ENCODE measurements at places on chromosomes 12 and 14.

GRCh38 chr12:5439371-5439771 is 7.5 kb downstream of the NTF3 start:
- no peak for DNase-seq

GRCh38 chr12:59119676-59120075 is 199.4 kb upstream of the LRIG3 start:
- DNase-seq, result no peak

DNA sequence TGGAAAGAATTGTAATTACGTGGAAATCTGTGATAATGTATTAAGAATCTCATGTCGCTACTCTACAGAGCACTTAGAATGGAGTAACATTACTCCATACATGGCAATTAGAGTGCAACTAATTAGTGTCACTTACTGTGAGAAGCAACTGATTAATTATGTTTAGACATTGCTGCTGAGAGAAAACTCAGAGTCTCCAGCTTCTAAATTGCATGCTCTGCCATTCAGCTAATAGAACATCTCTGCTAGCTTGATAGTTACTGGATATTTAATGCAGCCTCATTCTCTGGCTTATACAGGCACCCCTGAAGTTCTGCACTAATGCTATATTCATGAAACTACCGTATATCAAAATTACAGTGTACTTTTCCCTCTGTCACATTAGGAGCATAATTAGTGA is 338.4 kb downstream of the ADAMTS20 start:
- DNase-seq, result no peak

- DNase-seq, result no peak
These were observed 2.4 kb downstream of the FICD start for GRCh38 chr12:108517288-108518100.

GRCh38 chr12:64739778-64740177 is 19.4 kb downstream of the GNS start:
- DNase-seq, result no peak

- DNase-seq, result peak; percentile 33
These were observed 28.2 kb downstream of the WBP11 start for GRCh38 chr12:14774906-14775635.

- DNase-seq, result no peak
These were observed 51.2 kb upstream of the RTRAF start for GRCh38 chr14:51938137-51938536.

DNA sequence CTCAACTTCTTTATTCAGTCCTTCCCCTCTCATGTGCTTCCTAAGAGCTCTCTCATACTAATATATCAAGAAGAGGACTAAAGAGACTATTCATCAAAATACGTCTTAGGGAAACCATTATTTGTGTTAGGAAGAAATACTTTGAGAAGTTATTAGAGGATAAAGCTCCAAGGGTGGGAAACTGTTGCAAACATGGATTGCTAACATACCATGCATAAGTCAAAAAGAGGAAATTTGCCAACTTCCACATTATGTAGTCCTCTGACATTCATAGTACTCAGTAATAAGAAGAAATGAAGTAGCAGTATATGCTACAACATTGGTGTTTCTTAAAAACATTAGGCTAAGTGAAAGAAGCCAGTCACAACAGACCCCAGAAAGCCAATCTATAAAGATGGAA is 128.8 kb upstream of the CLEC14A start:
- no peak for DNase-seq

DNA sequence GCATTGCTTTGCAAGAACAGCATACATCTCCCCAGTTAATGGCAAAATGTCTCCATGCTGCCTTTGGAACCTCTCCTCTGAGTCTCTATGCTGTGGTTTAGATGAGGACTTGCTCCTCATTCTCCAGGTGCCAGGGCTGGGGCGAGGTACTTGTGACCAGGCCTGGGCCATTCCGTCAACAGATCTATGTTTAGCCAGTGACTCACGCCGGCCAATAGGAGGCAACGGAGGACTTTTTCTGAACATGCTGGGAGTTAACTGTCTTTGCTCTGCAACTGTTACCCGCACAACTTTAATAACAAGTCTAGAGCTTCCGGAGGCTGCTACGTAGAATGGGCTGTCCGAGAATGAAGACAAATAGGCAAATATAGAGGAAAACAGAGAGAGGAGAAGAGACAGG is 214.2 kb downstream of the GLT1D1 start:
- DNase-seq, result no peak

DNA sequence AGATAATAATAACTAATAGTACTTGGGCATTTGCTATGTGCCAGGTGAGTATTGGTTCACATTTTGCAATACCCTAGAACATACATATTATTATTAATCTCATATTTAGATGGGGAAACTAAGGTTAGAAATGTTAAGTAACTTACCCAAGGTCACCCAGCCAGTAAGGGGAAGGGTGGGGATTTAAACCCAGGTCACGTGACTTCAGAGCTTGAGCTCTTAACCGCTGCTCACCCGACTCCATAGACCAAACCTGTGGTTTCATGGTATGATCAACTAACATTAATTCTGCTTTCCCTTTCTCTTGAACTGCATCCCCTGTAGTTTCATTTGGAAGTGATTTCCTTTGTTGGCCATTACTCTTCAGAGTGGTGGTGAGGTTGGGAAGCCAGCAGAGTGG is 242.3 kb downstream of the NRXN3 start:
- no peak for DNase-seq

DNA sequence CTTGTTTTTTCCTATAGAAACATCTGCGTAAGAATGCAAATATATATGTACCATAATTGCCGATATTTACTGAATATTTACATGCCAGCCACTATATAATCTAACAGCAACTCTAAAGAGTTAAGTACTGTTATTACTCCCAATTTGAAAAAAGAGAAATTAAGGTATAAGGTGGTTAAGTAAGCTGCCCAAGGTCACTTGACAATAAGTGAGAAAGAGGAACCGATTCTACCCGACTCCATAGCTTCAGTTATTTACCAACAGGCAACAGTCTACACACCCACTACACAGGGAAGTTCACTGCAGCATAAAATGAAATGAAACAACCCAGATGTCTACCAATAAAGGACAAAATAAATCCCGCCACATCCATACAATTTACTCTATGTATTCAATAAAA is 1.1 kb downstream of the MIS18BP1 start:
- no peak for DNase-seq

GRCh38 chr12:118472940-118473339 is 96.6 kb downstream of the SUDS3 start:
- no peak for DNase-seq

- DNase-seq, result no peak
These were observed 76.0 kb downstream of the RFLNA start for GRCh38 chr12:124370851-124371250.

- DNase-seq, result no peak
These were observed 120.6 kb upstream of the FKBP4 start for GRCh38 chr12:2673966-2674810.

- no peak for DNase-seq
These were observed 1.7 kb downstream of the USP44 start for GRCh38 chr12:95549392-95550084.

GRCh38 chr12:101925361-101925760 is 48.0 kb downstream of the DRAM1 start:
- DNase-seq, result peak; percentile 62

DNA sequence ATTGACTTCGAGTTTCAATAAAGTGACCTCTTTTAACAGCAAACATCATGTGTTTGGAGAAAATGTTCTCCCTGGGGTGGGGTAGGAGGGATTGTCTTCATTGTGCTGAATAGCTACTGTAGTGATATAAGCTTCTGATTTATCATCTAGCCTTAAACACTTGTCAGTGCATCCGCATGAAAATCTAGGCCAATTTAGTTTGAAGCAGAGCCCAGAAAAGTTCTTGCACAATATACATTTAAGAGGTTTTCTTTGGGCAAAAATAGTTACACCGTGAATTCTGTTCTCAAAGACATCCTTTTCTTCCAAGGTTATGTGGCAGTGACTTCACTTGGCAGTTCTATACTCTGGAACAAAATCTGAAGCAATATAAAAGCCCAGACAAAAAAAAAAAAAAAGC is 136.0 kb upstream of the IFNG-AS1 start:
- no peak for DNase-seq

DNA sequence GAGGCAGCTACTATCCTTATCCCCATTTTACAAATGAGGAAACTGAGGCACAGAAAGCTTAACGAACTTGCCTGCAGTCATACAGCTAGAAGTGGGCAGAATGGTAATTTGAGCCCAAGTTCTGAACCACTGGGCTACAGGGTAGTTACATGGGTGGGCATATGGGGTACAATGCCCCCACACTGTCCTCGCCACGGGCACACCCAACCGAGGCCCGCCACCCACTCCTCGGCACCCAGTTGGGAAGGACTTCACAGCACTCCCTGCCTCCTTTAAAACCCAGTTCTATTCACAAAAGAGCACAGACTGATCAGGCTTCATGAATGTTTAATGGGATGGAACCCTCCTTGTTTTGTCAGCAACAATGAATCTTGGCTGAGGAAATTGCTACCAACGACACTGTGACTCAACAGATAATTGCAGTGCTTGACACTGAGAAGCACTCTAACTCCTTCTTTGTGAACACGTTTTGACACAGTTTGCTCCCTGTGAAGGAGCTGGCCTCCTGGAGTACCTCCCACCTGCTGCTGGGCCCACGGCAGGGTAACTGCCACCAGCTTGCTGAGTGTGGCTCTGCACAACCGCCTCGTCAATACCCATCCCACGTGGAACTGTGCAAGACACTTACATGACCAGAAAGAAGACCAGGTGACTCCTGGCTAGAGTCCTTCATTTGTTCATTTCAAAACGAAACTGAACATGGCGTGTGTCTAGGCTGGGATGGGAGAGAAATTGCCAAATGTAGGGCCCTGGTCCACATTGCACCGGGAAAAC is 63.5 kb downstream of the CLMN start:
- no peak for DNase-seq

DNA sequence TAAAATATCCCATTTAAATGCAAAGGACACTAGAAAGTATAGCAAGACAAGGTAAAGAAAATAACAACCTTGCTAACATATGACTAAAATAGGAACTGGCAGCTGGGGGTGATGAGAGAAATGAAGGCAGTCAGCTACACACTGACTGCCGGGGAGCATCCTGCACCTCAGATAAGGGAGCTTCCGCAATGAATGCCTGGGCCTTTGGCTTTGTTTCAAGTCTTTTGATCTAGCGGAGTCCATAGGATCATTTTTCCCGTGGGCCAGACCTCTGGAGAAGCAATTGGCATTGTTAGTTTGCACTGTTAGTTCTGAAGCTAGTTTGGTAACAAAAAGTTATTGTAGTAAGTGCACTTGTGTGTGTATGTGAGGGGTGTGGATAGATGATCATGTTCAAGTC is 639.9 kb downstream of the DIO2 start:
- DNase-seq, result no peak

GRCh38 chr12:131380965-131381705 is 329.8 kb upstream of the SFSWAP start:
- DNase-seq, result no peak

GRCh38 chr14:75946785-75947184 is 35.0 kb downstream of the TGFB3 start:
- DNase-seq, result no peak

DNA sequence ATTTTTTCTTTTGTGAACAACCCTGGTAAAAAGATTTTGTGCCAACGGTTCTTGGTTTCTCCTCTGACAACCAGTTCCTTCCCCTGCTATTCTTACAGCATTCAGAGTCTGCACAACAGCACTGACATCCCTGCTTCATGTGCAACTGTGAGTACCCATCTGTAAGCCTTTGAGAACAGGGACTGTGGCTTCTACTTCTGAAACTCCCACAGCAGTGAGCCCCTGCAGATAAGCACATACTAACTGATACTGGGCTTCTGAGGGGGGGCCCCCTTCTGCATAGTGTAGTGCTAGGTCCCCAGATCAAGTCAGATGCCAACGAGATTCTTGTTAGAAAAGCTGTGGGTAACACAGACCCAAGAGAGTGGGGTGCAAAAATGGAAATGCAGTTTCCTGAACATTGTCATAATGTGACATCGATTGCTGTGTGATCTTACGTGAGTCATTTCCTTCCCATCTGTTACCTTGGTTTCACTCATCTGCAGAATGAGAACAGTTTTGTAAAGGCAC is 11.1 kb upstream of the NINJ2 start:
- DNase-seq, result no peak

- peak; percentile 68 for DNase-seq
These were observed 33.4 kb upstream of the RNASE3 start for GRCh38 chr14:20857630-20858261.

GRCh38 chr12:109841356-109841755 is 8.2 kb upstream of the TRPV4 start:
- no peak for DNase-seq

GRCh38 chr12:4813741-4814140 is 93.5 kb downstream of the GALNT8 start:
- DNase-seq, result no peak

DNA sequence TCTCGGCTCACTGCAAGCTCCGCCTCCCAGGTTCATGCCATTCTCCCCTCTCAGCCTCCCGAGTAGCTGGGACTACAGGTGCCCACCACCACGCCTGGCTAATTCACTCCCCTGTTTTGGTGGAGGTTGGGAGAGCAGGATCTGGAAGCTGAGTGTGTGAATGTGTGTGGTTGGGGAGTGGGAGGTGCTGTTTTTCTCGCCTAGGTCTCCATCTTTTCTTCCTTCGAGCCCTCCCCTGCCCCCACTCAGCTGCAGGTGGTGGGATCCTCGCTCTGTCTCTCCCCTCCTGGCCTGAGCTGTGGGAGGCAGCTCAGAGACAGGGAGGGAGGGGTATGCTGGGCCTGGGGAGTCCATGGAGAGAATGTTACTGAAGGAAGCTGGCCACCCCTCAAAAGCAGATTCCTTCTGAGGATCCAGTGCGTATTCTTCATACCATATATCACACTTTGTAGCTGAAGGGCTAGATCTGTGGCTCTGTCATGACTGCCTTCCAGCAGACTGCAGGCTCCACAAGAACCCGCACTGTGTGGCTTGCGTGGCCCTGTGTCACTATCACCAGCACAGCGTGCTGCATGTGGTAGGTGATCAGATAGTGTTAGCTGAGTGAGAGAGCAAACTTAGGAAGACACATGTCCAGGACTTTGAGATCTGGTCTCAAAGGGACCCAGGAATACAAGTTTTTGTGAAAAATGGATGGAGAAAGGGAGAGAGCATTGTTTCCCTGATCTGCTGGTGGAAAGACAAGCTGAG is 2.8 kb downstream of the KRT83 start:
- no peak for DNase-seq

DNA sequence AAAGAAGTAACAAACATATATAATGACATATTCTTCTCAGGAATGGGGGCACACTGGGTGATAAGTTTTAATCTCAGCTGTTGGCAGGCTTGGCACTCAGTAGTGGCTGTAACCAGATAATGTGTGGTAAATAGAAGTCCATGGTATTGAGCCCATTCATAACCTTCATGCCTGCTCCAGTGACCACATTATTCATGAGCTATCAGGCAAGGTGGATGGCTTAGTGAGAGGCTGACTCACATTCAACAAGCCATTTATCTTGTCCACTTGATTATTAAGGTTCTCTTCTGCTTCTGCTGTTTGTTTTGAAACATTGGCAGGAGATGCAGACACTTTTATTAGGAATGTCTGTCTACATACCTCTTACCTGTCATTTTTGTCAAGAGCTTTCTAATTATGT is 950.4 kb upstream of the LRFN5 start:
- DNase-seq, result no peak
